ENCODE measurements at places on chromosomes 1 and 21. TPM values are rescaled to one million over a fixed set of nuclear protein-coding genes. Genes with fewer than 3 reads are reported as not detected.

Gene OTUD7B
- 12.8 TPM for total RNA-seq

Gene CRYAA
- total RNA-seq, result not detected

- H3K4me3 ChIP-seq, result no peak overlapping the region
- H3K27ac ChIP-seq, result no peak overlapping the region
- H3K4me1 ChIP-seq, result no peaks in the 10 kb centered on the region
- DNase-seq, result no peak
Measured at GRCh38 chr1:53081384-53082066, 19.5 kb downstream of the PODN start.

Gene SLC26A9
- not detected for total RNA-seq

DNA sequence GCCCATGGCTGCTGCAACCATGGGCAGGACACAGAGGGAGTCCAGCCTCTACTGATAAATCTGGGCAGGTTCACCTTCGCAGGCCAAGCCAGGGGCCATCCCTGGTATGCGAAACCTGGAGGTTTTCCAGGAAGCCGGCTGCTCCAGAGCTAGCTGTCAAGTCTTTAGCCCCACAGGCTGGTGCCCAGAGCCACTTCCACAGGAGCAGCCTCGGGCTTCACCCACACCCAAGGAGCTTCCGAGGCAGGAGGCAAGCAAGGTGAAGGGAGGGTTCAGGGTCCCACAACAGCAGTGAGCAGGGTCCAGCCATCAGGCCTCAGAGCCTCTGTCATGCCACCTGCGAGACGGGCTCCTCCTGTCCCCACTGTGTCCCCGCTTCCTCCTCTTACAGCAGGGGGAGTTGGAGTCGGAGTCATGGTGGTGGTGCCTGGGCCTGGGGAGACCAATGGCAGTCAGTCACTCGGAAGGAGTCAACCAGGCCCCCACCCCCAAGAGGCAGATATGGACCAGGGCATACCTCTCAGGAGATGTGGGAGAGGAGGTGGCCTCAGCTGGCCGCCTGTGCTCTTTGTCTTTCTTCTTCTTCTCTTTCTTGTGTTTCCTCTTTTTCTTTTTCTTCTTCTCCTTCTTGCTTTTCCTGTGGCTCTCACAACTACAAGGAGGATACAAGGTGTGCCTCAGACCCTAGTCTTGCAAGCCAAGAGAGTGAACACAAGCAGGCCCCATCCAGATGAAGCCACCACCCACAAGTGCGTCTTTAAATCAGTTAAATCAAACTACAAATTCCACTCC is 2.1 kb downstream of the C1orf35 start:
- peaks cover 11% of the 10 kb centered on the region for H3K36me3 ChIP-seq
- no peaks in the 10 kb centered on the region for H3K27me3 ChIP-seq
- H3K4me1 ChIP-seq, result peaks cover 16% of the 10 kb centered on the region
- peak overlapping the region; percentile 95 for H3K4me3 ChIP-seq

- H3K4me3 ChIP-seq, result no peak overlapping the region
- no peaks in the 10 kb centered on the region for H3K27me3 ChIP-seq
- H3K27ac ChIP-seq, result no peak overlapping the region
- no peak for DNase-seq
- no peaks in the 10 kb centered on the region for H3K36me3 ChIP-seq
Measured at GRCh38 chr1:193787061-193787460, 600.6 kb upstream of the B3GALT2 start.

Gene GJA4
- total RNA-seq, result not detected

DNA sequence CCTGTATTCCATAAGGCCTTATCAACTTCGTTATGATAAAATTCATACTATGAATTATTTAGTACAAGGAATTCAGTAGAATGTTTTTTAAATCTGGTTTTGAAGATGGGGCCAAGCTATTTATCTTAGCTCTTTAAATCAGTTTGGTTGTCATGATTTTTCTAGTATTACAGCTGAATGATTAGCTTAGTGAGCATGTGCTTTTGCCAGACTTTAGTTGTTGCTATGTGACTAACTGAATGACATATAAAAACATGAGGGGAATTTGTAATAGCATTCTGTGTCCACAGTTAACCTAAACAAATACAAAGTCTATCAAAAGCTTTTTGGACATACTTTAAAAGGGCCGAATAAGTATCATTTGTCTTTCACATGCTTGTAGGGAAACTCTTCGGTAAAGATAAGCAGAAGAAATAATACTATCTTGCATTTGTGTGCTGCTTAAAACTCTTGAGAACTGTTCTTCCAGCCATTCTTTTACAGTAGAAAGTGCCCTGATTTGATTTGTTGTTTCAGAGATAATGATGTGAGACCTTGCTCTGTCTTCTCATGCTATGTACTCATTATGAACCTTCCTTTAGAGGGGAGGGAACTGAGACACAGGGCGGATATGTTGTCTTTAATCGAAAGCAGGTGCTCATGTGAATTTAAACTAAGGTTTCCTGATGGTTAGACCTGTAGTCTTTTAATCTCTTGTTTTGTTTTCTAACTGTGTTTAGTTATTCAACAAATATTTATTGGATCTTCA is 18.8 kb downstream of the NEK7 start:
- peaks cover 80% of the 10 kb centered on the region for H3K4me1 ChIP-seq
- H3K4me3 ChIP-seq, result peak overlapping the region; percentile 8
- peak; percentile 29 for DNase-seq
- H3K27me3 ChIP-seq, result no peaks in the 10 kb centered on the region
- peak overlapping the region; percentile 59 for H3K27ac ChIP-seq

DNA sequence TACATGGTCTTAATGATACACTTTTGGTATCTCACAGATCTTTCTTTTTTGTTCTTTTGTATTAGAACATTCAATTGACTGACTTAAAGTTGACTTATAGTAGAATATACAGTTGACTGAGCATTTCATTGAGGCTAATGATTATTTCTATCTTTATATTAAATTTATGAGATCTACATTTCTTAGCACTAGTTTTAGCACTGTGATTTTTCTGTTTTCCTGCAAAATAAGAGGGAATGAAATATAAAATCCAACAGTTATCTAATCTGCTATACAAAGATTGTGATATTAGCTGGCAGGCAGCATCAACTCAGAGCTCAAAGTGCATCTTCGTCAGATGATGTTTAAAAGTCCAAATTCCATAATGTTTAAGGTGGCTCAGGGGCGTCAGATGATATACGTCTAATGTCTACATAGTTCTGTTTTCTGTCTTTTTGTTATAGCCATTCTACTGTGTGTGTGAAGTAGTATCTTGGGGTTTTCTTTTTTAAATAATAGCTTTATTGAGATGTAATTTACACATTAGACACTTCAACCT is 85.4 kb downstream of the ATG4C start:
- DNase-seq, result no peak
- no peaks in the 10 kb centered on the region for H3K36me3 ChIP-seq
- no peaks in the 10 kb centered on the region for H3K27me3 ChIP-seq
- H3K4me3 ChIP-seq, result no peak overlapping the region

GRCh38 chr21:44985441-44986401 is 45.9 kb downstream of the SLX9 start:
- no peak overlapping the region for H3K4me3 ChIP-seq
- H3K4me1 ChIP-seq, result no peaks in the 10 kb centered on the region
- no peak overlapping the region for H3K27ac ChIP-seq
- no peaks in the 10 kb centered on the region for H3K27me3 ChIP-seq

Gene MXRA8
- total RNA-seq, result 0.86 TPM

DNA sequence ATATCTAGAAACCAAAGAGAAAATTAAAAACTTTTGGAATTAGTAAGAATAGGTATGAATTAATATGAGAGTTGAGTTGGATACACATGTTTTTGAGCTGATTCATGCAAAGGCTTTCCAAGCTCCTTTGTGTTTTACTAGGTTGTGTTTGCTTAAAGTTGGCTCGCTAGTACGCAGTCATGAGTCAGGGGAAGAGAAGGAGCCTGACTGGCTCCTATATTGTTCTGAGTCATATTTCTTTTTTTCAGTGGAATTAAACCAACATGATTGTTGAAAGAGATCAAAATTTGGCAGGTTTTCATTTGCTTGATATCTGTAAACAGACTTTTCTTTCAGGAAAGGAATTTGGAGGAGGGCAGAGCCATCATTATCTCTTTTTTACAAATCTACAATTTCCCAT is 66.7 kb downstream of the MAGI3 start:
- H3K27me3 ChIP-seq, result no peaks in the 10 kb centered on the region
- H3K4me1 ChIP-seq, result no peaks in the 10 kb centered on the region
- H3K4me3 ChIP-seq, result no peak overlapping the region
- no peak overlapping the region for H3K27ac ChIP-seq

Gene PADI4
- total RNA-seq, result 20.5 TPM

GRCh38 chr1:64482720-64483119 is 12.8 kb downstream of the CACHD1 start:
- DNase-seq, result no peak
- H3K4me1 ChIP-seq, result no peaks in the 10 kb centered on the region
- H3K4me3 ChIP-seq, result no peak overlapping the region
- no peaks in the 10 kb centered on the region for H3K27me3 ChIP-seq
- H3K27ac ChIP-seq, result no peak overlapping the region

Gene SPRR2F
- not detected for total RNA-seq

DNA sequence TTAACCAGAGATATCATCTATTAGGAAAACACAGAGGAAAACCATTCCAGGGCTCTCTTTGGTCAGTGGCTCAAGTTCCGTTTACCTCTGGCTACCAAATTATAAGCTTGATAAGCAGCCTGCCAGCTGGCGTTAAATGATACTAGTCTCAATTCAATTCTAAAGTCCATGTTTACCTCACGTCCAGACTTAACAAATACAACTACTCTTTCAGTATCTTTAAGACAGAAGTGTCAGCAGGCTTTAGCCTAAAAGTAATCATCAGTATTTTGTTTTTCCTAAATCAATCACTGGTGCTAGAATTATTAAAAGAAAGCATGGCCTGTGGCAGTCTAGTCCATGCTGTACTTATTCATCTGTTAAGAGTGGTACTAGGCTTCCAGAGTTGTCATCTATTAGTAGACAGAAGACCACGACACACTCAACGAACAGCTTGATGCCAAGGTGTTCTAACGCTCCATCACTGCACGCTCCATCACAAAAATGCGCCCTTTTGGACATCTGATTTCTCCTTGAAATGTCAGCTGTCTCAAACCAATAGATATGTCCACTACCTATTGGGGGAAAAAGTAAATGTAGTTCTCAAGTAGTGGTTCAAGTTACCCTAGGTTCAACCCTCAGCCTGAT is 1.5 kb downstream of the IVNS1ABP start:
- no peaks in the 10 kb centered on the region for H3K27me3 ChIP-seq
- H3K4me1 ChIP-seq, result peaks cover 46% of the 10 kb centered on the region
- H3K36me3 ChIP-seq, result peaks cover 15% of the 10 kb centered on the region
- DNase-seq, result no peak

DNA sequence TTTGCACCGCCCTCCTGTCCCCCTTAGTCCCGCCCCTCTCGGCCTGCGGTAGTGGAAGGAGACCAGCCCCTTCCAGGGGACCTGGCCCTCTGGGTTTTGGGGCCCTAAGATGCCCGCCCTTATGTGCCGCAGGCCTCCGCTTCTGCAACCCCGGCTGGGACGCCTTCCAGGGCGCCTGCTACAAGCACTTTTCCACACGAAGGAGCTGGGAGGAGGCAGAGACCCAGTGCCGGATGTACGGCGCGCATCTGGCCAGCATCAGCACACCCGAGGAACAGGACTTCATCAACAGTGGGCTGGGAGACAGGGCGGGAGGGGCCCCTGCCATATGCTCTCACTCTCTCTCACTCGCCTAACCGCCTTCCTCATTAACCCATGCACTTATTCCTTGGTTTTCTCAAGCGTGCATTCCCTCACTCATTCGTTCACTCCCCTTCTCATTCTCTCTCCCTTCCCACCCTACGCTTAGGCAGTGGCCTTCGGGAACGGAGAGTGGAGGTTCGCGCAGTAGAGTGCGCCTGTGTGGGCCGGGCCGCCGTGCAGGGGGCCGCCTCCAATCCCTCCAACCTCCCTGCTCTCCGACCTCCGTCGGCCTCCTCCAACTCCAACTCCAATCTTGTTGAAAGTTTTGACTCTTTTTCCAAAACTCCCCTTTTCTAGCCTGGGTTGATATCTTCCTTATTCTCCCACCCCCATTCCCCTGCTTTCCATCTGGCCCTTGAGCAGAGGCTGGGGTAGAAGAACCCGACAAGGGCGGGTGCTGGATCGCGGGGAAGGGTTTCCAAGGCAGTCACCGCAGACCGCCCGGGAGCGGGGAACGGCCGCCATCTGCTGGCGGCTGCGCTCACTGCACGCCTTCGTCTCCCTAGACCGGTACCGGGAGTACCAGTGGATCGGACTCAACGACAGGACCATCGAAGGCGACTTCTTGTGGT is 15.2 kb downstream of the BCAN start:
- no peak overlapping the region for H3K27ac ChIP-seq
- peaks cover 39% of the 10 kb centered on the region for H3K4me1 ChIP-seq
- H3K36me3 ChIP-seq, result no peaks in the 10 kb centered on the region
- H3K27me3 ChIP-seq, result no peaks in the 10 kb centered on the region

DNA sequence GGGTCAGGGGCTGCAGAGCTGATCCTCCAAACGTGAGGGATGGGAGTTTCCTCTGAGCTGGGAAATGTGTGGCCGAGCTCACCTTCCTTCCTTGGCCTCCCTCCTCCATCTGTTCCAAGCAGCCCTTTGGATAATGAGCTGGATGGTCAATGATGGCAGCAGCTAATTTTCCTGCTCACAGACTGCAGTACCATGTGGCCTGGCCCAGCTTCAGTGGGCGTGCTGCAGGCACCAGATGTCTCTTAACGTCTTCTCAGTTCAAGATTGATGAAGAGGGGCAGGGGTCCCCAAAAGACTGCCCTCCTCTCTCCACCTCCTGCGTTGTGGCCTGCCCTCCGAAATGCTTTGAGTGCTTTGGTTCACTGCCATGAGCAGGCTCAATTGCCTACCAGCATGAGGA is 86.0 kb downstream of the UBIAD1 start:
- no peak overlapping the region for H3K27ac ChIP-seq
- H3K36me3 ChIP-seq, result no peaks in the 10 kb centered on the region
- H3K27me3 ChIP-seq, result no peaks in the 10 kb centered on the region
- H3K4me1 ChIP-seq, result no peaks in the 10 kb centered on the region

- no peak overlapping the region for H3K27ac ChIP-seq
- peaks cover 46% of the 10 kb centered on the region for H3K4me1 ChIP-seq
- no peaks in the 10 kb centered on the region for H3K36me3 ChIP-seq
Measured at GRCh38 chr1:113868387-113869083, 3.0 kb downstream of the PTPN22 start.

GRCh38 chr1:206912445-206913095 is 9.2 kb downstream of the FCMR start:
- peaks cover 26% of the 10 kb centered on the region for H3K36me3 ChIP-seq
- no peak overlapping the region for H3K4me3 ChIP-seq
- H3K27me3 ChIP-seq, result no peaks in the 10 kb centered on the region

DNA sequence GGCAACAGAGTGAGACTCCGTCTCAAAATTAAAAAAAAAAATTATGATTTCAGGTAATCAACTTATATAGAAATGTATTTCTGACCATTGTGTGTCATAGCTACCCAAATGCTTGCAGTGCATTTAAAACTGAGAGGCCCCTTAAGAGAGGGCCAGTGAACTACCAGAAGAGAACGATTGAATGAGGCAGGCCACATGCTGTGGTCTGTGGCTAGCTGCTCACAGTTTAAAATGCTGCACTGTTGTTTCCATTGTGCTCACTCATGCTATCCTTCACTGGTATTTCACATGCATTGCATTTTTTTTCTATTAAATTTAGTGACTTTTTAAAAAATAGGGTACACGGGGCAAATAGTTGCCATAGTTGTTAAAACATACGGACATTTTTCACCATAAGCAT is 26.0 kb downstream of the CHML start:
- DNase-seq, result no peak
- H3K4me3 ChIP-seq, result no peak overlapping the region
- no peaks in the 10 kb centered on the region for H3K36me3 ChIP-seq
- no peaks in the 10 kb centered on the region for H3K27me3 ChIP-seq

- no peaks in the 10 kb centered on the region for H3K4me1 ChIP-seq
- H3K4me3 ChIP-seq, result no peak overlapping the region
- H3K27ac ChIP-seq, result no peak overlapping the region
- no peaks in the 10 kb centered on the region for H3K27me3 ChIP-seq
Measured at GRCh38 chr1:86953167-86953566, 38.7 kb downstream of the HS2ST1 start.

GRCh38 chr1:21653744-21654100 is 15.4 kb downstream of the RAP1GAP start:
- H3K36me3 ChIP-seq, result no peaks in the 10 kb centered on the region
- H3K4me3 ChIP-seq, result no peak overlapping the region
- H3K27me3 ChIP-seq, result no peaks in the 10 kb centered on the region
- H3K4me1 ChIP-seq, result peaks cover 5% of the 10 kb centered on the region
- no peak overlapping the region for H3K27ac ChIP-seq
